ENCODE measurements at places on chromosomes 7 and 10.

DNA sequence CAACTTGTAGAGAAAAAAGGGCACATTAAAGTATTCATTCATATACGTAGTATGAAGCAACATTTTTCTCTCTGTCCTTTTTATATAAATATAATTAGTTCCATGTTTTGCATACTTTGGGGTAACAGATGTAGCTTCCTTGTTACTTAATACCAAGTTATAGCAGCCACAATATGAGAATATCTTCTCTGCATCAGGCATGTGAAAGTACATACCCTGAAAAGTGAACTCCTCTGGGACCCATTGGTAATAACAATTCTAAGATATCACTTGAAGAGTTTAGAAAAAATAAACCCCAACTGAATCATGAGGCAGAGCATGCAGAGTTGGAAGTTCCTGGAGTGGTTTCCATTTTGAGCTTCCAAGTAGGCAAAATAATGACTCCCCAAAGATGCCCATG lies 2.4 kb upstream of the CRPPA start:
- DNase-seq, result no peak

DNA sequence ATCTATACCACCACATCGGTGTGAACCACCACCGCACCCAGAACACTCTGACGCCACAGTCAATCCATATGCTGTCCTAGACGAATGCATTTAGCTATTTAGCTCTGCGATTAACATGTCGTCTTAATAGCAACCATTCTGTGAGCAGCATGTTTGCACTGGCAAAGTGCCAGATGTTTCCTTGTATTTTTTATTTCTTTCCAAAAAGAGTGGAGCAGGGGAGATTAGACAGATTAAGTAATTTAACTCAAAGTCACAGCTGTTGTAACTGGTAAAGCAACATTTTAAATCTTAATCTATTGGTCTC lies 57.0 kb upstream of the ARL4A start:
- DNase-seq, result no peak

GRCh38 chr7:112140600-112140999 lies 65.6 kb downstream of the DOCK4 start:
- DNase-seq, result no peak

GRCh38 chr7:32200646-32201045 lies 130.4 kb upstream of the PDE1C start:
- no peak for DNase-seq

DNA sequence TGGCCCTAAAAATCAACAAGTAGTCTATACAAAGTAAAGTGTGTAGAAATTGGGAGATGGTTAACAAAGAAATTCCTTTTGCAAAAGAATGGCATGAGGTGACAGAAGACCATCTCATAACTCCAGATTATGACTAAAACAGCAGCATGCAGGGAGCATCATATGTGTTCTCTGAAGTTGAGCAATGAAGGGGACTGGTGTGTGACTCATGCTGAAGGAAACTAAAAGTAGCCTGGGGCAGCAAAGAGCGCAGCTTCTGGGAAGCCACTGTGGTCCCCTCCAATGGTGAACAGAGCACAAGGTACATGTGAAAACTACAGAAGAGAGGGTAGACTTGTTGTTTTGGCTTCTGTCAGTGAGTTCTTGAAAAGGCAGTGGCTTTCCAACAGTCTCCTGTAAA lies 133.4 kb downstream of the MACC1 start:
- DNase-seq, result no peak

Data from hematopoietic multipotent progenitor cell treated with erythropoietin and hydrocortisone succinate and interleukin-3 and kit ligand, for 17 days (in vitro differentiated cells).